AG08396 (cell line): ENCODE measurements at places on chromosomes 5 and 9.

- DNase-seq = no peak
Measured at GRCh38 chr5:135037519-135038204, 3.6 kb upstream of the PITX1 start.

DNA sequence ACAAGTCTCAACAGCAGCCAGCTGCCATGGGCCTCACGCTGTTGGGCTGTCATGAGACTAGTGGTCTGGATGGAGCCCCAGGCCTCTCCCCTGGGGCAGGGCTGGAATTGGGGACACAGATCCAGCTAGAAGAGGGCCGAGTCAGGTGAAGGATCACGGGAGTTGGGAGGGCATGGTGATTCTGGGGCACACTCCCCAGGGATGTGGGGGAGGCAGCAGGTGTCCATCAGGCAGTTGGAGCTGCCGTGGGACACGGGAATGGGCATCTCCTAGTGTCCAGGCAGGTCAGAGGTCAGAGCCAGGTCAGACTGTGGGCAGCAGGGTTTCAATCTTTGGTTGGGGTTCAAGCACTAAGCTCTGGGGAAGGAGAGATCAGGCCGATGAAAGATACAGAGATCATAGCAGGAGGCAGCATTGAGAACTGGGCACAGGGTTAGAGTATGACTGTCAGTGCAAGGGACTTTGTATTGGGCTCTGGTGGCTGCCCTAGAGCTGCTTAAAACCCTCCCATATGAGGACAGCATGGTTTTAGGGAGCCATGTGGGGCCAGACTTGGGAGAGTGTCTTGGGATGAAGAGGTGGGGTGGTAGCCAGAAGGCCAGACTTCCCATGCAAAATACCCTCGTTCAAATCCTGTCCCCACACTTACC lies 59.2 kb downstream of the ARHGEF37 start:
- DNase-seq = no peak

DNA sequence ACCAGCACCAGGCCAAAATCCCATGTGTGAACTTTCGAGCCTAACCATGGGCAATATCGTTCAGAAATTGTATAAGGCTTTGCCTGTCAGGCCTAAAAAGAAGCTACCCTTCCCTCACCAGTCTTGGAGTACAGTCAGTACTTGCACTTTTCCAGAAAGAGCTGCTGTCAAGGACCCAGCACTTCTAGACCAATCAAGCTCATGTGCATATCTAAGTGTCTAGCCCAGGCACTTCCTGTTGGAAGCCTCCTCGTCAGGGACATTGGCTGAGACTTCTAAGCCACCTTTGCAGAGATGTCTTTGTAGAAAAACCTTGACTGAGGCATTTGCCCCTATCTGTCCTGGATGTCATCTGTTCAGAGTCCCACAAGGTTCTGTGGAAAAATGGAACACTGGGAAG lies 1930.5 kb downstream of the EFNA5 start:
- no peak for DNase-seq

DNA sequence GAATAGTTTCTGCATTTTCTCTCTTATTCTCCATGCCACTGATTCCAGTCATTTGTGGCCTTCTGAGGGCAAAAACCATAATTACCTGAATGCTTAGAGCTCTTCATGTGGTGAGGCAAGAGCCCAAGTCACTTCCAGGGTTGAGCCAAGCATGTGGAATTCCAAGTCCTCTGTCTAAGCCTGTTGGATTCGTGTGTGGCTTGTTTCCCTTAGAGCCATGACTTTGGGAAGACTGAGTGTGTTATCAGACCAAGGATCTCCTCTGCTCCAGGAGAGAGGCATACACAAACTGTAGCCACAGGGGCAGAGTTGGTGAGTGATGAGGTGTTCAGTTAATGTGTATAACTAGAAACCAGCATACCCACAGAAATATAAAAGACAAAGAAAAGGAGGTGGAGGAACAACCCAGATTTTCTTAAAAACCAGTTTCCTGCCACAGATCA lies 27.1 kb downstream of the SLC22A5 start:
- DNase-seq = no peak

- no peak for DNase-seq
Measured at GRCh38 chr9:5920860-5921328, 30.2 kb downstream of the MLANA start.

- DNase-seq = no peak
Measured at GRCh38 chr5:138719811-138720210, 33.4 kb upstream of the CTNNA1 start.

- no peak for DNase-seq
Measured at GRCh38 chr5:96377597-96377996, 55.5 kb downstream of the PCSK1 start.

GRCh38 chr9:20838218-20838617 lies 154.2 kb downstream of the FOCAD start:
- DNase-seq = no peak

DNA sequence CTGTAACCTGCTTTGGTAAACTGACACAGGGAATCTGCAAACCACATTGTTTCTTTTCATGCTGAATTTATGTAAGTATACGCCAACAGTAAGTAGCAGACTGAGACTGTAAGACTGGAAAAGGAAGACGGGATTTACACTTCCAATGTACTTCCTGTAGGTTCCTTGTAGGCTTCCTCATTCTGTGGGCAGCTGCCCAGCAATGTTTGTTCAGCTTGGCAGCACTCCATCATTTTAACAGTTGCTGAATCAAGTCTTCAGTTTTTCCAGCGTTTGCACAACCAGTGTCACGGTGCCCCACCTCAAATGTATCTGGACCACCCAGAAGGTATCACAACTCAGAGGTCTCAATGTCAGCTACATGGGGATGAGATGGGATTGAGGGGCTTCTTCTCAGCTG lies 232.6 kb downstream of the PRDM9 start:
- no peak for DNase-seq

DNA sequence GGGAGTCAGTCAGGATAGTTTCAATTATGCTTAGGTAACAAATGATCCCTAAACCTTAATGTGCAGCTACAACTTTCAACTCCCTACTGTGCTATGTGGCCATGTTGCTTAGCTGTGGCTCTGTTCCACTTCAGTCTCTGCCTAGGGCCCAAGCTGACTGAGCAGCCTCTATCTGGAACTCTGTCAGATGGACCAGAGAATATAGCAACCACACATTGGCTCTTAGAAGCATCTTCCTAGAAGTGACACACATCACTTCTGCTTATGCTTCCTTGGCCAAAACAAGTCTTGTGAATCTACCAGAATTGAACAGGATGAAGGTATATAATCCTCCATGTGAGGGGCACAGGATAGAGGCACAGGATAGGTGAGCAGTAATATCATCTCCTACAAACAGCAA lies 36.7 kb upstream of the TNC start:
- no peak for DNase-seq

- no peak for DNase-seq
Measured at GRCh38 chr9:12822111-12822510, 47.3 kb downstream of the LURAP1L start.

DNA sequence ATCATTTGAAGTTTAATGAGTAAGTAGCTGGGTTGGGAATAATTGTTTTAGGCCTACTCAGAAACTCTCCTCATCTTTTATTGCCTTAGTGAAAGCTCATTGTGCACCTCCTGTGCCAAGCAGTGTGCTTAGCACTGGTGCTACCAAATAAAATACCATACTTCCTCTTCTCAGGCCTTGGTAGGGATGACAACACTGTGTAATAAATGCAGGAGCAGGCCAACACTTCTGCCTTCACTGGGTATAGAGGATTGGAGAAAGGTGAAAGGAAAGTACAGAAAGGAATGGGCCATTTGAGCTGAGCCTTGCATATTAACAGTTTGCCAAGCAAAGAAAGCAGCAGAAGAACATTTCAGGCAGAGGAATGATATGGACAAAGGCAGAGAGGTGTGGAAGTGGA lies 285.7 kb downstream of the NR3C1 start:
- DNase-seq = no peak

DNA sequence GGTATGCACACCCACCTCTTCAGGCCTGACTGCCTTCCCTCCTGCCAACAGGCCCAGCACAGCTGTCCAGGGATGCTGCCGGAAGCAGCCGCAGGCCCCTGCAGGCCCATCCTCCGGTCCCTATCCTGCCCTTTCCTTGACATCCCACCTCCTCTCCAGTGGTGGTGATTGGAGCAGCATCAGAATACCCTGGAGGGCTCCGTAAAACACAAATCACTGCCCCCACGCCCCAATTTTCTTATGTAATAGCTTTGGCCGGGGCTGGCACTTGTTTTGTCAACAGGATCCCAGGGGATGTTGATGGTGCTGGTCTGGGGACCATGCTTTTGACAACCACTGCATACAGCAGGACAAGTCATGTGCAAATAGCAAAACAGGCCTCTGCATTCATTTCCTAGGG lies 274.5 kb downstream of the GADD45G start:
- DNase-seq = no peak

GRCh38 chr5:167835146-167835545 lies 456.3 kb upstream of the WWC1 start:
- no peak for DNase-seq

DNA sequence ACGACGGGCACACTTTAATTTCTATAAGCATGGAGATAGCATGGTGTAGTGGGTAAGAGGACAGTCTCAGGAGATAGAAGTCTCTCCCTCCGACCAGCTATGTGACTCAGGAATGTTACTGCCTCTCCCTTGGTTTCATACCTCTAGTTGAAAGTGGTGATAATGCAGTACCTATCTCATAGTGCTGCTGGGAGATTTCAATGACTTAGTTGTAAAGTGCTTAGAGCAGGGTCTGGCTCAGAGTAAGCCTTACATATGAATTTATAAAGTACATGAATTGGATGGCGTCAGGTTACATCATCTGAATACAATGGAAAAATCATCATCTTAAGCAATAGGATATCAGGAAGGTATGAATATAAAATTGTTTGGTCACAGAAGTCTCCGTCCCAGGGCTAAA lies 952.8 kb upstream of the EDIL3 start:
- DNase-seq = no peak
